ENCODE measurements at places on chromosomes 3 and 15.

- no peak for DNase-seq
Measured at GRCh38 chr15:61076598-61077170, 152.4 kb downstream of the RORA start.

DNA sequence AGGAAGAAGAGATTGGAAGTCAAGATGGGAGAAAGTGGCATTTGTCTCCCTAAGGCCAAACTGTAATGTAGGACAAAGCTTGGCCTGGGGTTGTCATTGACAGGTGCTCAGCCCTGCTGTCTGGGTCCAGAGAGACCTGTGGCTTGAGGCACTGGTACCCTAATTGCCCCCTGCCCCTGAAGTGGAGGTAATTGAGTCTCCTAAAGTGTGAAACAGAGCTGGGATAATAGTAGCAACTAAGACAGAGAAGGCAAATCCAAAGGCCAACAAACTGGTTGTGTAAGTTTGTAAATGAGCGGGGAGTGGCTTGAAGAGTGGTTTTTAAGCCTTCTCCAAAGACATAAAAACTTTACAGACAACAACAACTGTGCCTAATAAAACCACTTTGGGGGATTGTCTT, 264.2 kb upstream of the ROPN1 start:
- DNase-seq, result no peak

- peak; percentile 67 for DNase-seq
Measured at GRCh38 chr3:13884851-13885703, 5.2 kb upstream of the WNT7A start.

GRCh38 chr3:106068381-106068780, 199.6 kb upstream of the CBLB start:
- DNase-seq, result no peak

- DNase-seq, result no peak
Measured at GRCh38 chr15:92845126-92845508, 55.0 kb upstream of the CHD2 start.

DNA sequence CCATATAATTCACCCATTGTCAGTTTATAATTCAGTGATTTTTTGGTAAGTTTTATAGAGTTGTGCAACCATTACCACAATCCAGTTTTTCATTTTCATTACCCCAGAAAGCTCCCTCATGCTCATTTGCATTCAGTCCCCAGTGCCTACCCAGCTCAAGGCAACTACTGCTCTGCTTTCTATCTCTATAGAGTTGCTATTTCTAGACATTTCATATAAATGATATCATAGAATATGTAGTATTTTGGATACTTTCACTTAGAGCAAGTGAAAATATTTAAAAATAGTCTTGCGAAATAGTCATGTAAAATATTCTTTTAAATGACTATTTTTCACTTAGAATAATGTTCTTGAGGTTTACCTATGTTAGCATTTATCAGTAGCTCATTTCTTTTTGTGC, 42.1 kb downstream of the ZNF654 start:
- no peak for DNase-seq

DNA sequence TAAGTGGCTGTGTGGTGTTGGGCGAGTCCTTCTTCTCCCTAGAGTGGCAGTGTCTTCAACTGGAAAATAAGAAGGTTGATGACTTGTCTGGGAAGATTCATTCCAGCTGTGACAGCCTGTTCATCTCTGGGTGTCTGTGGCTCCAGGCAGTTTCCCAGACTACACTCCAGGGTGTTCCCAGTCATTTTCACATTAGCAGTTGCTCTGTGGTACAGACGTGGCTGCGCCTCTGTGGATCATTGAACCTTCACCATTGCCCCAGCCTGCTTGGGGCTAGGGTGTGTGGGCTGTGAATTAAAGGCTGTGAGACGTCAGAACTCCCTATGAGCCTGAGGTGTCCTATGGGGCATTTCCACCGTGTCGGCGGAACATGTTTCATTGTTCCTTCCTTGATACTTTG, 239.6 kb upstream of the NR2E3 start:
- no peak for DNase-seq

DNA sequence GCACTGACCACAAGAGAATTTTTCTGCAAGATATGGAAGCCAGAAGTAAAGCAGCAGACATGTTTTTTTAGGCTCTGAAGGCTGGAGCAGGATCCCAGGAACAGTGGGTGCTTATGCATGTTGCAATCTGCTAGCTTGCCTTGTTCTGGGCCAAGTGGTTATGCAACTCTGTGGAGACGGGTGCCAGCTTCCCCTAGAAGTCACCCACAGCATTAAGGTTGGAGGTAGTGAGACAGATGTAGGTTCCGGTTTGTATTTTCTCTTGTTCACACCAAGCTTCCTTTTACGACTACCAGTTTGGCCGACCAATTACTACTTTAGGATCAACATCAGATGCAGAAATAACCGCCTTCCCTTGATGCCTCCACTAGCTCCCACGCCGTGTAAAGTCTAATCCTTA, 11.1 kb downstream of the DPH3 start:
- no peak for DNase-seq

- no peak for DNase-seq
Measured at GRCh38 chr3:134253475-134254226, 3.0 kb upstream of the RYK start.

GRCh38 chr3:126850370-126851085, 132.4 kb upstream of the PLXNA1 start:
- no peak for DNase-seq
